T-helper 1 cell treated with Interleukin-12 subunit alpha and Interleukin-12 subunit beta and Interleukin-4 antibody, amounts not matched to agents 30 ng/mL and 1 ng/mL, for 36 hours (primary cell): ENCODE measurements at places on chromosomes 3 and 15. TPM values are rescaled to one million over a fixed set of nuclear protein-coding genes. Genes with fewer than 3 reads are reported as not detected.

Gene GOLGA6D
- not detected in 2 replicates for total RNA-seq

Gene NMD3
- 46.5 and 52.6 TPM in 2 replicates for total RNA-seq

Gene CELSR3
- 6.0 and 7.4 TPM in 2 replicates for total RNA-seq

Gene DCLK3
- not detected in 2 replicates for total RNA-seq

Gene PDCD6IP
- total RNA-seq: 184 and 188 TPM in 2 replicates

Gene MASP1
- not detected in 2 replicates for total RNA-seq

Gene FLNB
- total RNA-seq: 39.1 and 42.2 TPM in 2 replicates

Gene B3GALNT1
- 4.6 and 5.4 TPM in 2 replicates for total RNA-seq

Gene TEX264
- total RNA-seq: 62.0 and 66.2 TPM in 2 replicates

Gene RTP1
- not detected in 2 replicates for total RNA-seq

Gene C3orf62
- 14.7 and 16.7 TPM in 2 replicates for total RNA-seq

Gene GP5
- total RNA-seq: 1.9 TPM in 2 replicates

Gene CCDC13
- 0.20 and 0.54 TPM in 2 replicates for total RNA-seq
